Activated CD4-positive, alpha-beta T cell treated with anti-CD3 and anti-CD28 coated beads for 24 hours (primary cell): ENCODE measurements at places on chromosomes 6 and 20.

DNA sequence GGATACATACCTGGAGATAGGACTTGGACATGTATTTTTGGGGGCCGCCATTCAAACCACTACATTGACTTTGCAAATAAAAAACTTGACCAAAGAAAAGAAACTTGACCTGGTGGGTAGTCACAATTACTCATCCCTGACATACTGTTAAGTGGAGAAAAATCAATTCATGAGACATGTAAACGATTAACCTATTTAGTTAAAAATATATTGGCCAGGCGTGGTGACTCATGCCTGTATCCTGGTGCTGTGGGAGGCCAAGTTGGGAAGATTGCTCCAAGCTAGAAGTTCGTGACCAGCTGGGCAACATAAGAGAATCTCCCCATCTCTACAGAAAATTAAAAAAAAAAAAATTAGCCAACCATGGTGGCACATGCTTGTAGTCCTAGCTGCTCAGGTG, 2.5 kb upstream of the SRSF12 start:
- no peak for DNase-seq

DNA sequence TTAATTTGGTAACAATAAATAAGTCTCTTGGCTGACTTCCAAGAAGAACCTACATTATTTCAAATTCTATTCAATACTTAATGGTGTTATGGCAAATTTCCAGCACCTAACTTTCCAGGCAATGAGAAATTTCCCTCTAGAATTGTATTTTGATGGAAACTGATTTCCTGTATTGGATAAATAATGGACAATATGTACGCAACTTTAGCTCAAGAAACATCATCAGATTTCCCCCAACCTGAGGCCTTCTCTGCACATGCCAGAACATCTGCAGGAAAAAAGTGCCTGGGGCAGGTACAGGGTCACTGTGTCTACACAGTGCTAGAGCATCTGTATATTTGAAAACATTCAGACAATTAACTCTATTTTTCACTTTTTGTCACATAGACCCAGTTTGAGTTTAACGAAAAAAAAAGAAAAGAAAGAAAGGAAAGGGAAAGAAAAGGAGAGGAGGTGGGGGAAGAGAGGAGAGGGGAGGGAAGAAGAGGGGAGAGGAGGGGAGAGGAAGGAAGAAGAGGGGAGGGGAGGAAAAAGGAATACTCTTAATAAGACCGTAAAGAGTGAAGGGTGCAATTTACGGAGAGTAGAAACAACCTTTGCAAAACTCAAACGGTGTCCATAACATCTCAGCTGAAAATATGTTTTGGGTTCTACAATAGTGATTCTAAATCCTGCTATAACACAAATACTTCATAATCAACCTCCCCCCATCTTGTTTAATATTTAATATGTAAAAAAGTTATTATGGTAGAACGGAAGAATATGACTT, 130.0 kb downstream of the TSHZ2 start:
- DNase-seq, result no peak

GRCh38 chr6:7235712-7236305, 77.2 kb downstream of the SSR1 start:
- no peak for DNase-seq

- no peak for DNase-seq
Measured at GRCh38 chr6:125748406-125749172, 843 bp upstream of the HEY2 start.

DNA sequence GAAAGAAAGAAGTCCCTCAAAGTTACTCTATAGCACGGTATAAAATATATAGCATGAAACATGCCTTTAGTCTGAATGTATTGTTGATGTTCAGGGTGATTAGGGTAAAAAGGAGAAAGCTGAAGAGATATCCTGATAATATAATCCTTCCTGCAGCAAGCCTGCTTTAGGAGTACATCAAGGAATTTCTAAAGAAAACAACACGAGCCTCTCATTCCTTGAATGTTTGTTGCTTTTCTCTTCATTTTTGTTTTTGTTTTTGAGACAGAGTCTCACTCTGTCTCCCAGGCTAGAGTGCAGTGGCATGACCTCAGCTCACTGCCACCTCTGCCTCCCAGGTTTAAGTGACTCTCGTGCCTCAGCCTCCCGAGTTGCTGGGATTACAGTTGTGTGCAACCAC, 79.1 kb downstream of the CD164 start:
- no peak for DNase-seq

DNA sequence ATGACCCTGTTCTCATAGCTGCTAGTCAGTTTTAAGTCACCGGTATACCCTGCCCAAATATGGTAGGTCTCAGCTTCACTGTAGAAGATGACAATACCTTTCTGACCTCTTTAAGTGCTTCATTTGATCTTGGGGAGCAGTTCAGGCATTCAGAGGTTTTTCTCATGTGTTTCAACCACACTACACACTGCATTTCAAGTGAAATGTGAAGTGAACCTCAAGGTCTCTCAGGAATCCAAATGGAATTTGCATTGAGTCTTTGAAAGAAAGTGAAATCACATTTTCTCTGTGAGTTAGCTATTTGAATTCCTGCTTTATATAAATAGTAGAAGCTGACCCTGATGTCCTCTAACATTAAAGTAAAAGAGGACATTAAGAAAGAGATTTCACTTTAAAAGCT, 461.6 kb downstream of the ADGRB3 start:
- no peak for DNase-seq

DNA sequence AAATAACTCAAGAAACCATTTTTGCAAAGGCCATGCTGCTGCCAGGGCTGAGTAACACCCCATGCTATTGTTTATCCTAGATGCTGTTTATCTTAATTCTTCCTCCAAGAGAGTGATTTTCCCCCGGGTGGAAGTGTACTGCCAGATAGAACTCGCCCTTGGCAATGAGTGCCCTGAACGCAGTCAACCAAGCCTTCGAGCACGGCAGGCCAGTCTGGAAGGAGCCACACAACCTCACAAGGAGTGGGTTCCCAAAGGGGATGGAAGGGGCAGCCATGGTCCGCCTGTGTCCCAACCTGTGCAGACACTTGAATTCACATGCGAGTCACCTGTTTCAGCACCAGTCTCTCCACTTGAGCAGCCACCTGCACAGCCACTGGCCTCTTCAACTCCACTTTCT, 31.9 kb downstream of the PNPLA1 start:
- no peak for DNase-seq

GRCh38 chr20:35876033-35876320, 78.3 kb downstream of the SCAND1 start:
- DNase-seq, result no peak

DNA sequence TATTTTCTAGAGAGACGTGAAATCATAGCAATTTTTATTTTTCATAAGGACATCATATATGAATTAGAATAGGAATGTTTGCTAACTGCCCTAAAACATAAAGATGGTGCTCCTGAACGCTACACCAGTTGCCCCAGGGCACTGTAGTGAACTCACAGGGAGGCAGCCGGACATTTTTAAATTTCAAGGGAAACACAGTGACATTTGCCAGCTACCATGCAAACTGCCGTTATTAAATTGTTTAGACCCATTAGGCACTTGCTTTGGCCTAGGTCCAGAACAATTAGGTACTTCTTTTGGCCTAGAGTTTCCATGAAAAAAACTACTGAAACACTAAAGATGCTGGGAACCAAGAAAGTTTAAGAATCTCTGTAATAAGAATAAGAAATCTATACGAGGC, 24.9 kb upstream of the CFAP206 start:
- DNase-seq, result no peak

DNA sequence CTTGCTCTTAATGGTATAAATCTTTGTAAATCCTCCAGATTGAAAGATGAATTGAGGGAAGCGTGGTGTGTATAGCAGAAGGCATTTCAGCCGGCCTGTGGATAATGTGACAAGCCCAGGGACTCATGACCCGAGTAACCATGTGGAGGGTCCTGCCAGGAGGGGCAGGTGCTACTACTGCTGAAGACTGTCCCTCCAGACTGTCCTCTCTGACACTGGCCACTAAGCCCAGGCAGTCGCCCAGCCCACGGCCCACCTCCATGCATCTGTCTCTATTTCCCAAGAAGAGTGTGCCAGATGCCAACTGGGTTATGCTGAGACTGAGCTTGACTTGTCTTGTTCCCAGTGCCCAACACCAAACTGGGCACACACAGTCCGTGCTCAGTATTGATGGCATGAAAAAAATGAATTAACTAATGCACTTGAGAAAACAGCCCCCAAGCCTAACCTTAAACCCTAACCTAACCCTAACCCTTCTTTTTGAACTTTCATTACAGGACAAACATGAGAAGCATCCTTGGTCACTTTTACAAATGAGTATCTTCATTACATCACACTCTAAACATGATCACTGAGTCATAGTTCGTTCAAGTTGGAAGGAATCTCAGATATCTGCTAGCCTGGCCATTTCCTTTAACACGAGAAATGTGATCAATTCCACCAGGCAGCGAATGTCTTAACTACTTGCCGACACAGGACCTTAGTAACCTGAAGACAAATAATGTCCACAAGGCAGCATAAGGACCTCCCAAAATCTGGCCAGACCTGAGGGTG, 182.2 kb upstream of the RREB1 start:
- DNase-seq, result no peak

DNA sequence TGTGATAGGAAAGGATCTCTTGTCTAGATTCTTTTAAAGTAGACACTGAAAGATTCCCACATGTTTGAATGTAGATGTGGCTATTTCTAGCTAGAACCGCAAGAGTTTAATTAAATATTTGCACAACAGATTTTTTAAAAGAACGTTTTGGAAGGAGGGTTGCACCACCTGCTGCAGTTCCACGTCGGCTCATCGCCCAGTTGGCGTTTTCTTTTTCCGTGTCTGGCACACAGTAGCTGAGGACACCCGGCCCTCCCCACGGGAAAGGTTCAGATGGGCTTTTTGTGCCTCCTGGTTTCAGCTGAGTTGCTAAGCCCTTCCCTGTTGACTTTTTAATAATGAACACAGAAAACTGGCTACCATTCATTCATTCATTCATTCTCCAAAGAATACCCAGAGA, 41.8 kb upstream of the DOK5 start:
- DNase-seq, result no peak

DNA sequence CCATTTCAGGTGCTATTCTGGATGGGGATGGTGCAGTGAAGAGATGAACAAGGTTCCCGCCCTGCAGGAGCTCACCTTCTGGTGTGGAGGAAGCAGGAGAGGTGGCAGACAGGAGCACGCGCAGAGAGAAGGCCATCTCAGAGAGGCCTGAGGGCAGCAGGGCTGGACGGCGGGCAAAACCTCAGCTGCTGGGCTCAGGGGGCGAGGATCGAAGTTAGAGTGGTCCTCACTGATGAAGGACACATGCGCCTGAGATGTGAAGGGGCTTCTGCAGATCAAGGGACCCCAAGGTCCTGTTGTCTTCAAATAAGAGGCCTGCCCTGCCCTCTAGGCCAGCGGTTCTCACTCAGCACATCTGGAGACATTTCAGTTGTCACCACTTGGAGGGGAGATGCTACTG, 198.4 kb upstream of the PMEPA1 start:
- no peak for DNase-seq
